ENCODE measurements at places on chromosomes 2 and 18.

DNA sequence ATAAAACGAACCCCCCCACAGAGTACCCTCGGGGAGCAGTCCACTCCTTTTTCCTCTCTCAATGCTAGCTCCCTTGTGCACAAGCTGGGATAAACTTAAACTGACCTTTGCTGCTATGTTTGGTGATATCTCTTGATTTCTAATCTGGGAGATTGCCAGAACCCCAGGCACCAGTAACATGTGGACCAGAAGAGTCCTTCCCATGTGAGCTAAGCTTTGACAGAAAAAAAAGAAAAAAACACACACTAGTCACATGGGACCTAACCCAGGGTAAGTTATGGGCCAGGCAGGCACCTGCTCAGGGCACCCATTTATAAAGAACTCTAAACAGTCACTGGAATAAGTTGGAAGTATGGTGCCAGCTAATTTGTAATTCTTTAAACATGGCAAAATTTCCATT lies 242.6 kb downstream of the EN1 start:
- no peak for DNase-seq

DNA sequence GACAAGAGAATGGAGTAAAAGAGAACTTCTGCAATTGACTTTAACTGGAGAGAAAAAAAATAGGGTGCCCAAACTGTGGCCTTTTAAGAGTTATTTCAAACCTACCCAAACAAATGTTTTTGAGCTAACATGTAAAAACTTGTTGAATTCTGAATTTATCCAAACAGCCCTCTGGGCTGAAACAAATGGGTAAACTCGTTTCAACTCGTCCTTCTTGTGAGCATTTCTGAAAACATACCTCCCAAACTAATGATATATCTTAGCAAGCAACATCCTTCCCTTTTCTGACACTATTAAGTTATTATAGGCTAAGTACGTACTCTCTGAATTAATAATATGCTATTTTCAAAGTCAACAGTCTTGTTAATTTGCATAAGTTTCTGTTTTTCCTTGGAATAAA lies 793.0 kb upstream of the ACVR2A start:
- no peak for DNase-seq

DNA sequence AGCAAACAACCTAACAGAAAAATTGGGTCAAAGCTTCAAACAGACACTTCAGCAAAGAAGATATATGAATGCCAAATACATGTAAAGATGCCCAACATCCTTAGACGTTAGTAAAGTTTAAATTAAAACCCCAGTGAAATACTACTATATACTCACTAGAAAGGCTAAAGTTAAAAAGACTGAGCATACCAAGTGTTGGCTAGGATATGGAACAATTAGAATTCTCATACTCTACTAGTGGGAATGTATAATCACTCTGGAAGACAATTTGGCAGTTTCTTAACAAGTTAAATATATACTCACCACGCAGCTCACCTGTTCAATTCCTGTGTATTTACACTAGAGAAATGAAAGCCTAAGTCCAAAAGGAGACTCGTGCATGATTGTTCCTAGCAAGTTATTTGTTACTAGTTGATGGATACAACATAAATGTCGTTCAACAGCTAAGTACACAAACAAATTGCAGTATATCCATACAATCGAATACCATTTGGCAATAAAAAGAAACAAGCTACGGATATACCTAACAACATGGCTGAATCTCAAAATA lies 183.7 kb upstream of the ZFP36L2 start:
- DNase-seq, result no peak

DNA sequence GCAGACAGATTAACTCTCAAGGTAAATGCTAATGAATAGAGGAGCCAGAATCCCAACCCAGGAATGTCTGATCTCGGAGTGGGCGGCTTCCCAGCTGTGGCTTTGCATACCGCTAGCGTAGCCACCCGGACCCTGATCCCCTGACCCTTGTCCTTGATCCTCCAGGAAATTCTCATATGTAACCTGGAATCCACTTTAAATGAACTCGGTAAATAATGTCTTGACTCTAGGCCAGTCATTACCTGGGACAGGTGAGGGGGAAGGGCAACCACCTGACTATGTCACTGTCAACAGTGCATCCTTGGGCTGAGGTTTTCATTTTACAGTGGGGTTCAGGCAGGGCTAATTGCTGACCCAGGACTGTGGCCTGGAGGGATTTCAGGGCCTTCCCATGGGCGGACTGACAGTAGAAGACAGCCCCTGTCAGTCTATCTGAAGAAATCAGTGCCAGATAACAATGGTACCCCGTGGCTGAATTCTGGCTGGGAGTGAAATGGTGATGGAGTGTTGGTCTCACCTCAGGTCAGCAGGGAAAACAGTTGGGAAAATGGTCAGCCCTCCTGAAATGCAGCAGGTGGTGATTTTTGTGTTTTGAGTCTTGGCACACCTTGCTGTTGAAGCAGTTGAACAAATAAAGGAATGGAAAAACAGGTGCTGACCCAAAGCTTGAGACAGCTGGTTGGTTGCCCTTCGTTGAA lies 9.6 kb downstream of the ACKR3 start:
- DNase-seq, result no peak

DNA sequence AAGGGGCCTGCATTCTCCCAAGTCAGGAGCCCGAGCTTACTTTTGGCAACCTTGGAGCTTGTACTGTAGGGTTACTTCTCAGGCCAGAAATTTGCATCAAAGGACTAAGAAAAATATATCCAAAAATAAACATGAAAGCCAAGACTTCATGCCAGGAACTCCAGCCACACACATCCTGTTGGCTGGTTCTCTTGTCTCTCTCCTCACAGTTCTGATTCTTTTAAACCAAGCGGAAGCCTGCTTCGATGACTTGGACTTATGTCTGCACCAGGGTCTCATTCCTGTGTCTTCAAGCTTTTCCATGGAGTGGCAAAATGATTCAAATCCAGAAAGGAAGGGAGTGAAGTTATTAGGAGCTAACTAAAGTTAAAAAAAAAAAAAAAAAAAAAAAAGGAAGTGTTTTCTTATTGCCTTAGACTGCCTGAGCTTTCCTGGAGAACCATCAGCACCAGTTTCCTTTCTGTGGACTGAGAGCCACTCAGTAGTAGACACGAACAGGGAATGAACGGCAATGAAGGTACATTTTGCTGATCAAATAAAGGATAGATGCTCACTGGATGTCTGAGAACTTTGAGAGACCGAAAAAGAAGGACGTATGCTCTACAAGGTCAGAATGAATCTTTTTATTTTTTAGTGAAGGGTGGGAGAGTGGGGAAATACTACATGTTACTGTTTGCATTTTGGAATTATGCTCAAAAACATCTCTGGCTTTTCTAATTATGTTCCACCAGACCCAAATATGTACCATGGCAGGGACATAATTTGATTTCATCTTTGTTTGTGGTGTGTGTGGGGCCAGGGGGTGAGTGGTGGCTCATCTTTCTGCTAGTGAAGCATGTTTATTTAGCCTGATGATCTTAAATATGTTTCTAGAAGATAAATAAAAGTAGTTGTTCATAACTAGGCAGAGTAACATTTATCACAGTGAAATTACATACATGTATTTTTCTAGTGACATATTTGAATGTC lies 86.0 kb downstream of the RAPGEF4 start:
- DNase-seq, result peak; percentile 27

DNA sequence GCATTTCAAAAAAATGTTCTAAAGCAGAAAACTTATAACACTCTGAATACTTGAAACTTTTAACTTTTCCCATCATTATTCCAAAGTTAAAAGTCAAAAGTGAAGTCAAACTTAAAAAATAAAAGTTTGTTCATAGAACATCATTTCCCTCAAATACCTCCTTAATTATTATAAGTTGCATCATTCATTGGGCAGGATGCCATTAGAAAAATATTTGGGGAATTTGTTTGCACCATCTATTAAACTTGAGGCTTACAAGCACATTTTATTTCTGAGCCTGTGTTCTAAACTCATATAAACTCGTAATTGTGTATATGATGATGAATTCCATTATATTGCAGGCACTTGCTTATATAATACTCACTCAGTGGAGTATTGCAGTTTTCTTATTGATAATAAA lies 588.0 kb upstream of the NRXN1 start:
- DNase-seq, result no peak

- DNase-seq, result no peak
These were observed 14.9 kb downstream of the STAT1 start for GRCh38 chr2:190999058-190999457.

- DNase-seq, result no peak
These were observed 3.0 kb downstream of the ADCY3 start for GRCh38 chr2:24917086-24917485.

DNA sequence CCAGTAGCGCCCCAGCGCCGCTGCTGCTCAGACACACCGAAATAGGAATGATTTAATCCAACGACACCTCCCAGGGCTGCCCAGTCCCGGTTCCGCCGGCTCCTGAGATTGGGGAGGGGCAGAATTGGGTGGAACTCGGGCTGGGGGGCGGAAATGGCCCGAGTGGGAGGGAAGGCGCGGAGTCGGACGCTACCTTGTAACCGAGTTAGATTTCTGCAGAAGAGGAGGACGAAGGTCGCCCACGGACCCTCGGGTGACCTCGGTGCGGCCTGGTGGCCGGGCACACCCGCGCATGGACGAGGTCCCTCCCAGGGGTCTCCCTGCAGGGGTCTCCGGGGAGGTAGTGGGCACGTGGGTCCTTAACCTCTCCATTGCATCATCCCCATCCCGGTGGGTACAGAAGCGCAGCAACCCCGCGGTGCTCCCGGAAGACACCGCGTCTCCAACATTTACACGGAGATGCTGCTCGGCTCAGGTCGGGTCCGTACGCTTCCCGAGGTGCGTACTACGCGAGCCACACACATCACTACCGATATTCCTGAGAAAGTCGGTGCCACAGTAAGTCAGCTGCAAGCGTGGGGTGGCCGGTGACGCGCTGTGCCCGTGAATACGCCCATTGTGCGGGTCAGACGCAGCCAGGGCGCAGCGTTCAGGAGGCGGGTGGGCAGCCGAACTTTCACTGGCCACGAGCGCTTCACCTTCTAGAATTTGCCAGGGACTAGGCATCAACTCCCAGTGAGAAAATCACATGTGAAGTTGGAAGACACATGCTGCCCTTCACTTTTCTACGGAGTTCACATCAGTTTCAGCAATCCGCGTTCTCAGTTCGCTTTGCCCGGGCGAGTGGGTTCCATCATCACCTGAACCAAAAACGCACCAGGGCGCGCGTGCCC lies 3.0 kb downstream of the ZNF516 start:
- DNase-seq, result peak; percentile 65

GRCh38 chr2:46481198-46482193 lies 2.1 kb downstream of the TMEM247 start:
- DNase-seq, result no peak

DNA sequence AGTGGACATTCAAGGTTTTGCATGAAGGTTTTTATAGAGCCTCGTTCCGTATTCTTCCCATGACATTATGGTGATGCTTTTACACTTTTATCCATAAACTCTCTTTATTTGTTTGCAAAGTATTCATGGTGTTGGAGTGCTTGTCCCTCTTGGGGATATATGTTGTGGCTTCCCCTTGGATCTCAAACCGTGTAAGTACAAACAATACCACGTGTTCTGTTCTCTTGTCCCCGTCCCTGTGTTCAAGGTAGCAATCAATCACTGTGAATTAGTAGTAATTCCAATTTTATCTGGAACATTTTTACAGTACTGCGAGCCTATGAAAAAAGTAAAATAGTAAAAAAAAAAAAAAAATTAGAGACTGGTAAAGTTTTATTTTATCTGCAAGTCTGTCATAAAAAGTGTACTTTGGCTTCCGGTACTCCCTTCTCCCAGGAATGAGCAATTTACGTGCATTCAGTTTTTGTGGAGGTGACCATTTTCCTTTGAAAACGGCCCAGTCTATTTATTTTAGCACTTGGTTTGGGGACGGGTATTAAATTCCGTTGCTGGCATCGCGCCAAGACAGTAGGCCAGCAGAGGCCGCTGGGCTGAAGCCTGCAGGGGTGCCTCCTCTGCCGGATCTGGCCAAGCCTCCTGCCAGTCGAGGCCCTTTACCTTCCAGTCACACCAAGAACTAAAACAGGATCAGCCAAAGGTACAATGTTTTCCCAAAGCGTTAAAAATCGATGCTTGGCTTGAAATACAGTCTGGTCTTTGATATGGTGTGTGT lies 175.7 kb downstream of the SOCS6 start:
- peak; percentile 74 for DNase-seq

DNA sequence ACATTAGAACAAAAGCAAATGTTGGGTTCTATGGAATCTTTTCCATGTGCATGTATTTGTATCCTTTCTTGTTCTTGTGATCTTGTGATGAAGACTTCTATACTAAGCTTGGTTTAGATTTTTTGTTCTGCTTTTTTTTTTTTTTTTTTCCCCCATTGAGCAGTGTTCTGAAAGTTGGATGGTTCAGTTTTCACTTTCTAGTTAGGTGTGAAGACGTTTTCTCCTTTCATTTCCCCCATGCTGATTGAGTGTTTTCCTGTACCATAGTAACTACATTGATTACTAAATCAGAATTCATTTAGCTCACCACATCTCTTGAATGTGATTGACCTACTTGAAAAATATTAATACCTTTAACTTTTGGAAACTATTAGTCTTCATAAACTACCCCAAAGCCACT lies 34.1 kb downstream of the NOP58 start:
- DNase-seq, result no peak

DNA sequence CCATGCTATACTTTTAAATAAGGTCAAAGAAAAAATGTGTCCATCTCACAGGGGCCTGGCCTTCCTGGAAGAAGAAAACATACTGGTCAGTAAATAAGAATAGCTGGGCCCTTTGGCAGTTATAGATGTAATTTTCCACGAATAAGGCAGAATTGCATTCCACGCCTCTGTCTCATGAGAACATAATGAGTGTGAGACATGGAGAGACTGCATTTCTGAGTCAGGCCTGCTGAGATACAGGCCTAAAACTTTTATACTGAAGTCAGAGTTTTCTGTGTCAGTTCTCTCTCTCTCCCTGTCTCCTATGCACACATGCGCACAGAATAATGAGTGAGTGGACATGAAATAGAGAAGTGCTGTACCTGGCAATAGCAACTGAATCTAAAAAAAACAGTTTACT lies 20.4 kb upstream of the IL1R1 start:
- peak; percentile 49 for DNase-seq

DNA sequence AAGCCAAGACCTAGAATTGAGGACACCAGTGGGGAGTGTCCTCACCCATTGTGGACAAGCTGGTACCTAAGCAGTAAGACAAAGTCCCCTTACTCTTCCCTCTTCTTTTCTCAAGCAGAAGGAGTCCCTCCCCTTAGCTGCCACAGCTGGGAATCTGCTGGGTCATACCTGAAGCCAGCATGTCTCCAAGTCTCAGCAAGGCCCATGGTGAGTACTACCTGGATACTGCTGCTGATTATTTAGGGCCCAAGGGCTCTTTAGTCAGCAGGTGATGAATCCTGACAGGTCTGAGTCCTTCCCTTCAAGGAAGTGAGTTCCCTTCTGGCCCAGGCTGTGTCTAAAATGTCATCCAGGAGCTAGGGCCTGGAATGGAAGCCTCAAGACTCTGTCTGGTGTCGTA lies 198.6 kb upstream of the STK17B start:
- no peak for DNase-seq

DNA sequence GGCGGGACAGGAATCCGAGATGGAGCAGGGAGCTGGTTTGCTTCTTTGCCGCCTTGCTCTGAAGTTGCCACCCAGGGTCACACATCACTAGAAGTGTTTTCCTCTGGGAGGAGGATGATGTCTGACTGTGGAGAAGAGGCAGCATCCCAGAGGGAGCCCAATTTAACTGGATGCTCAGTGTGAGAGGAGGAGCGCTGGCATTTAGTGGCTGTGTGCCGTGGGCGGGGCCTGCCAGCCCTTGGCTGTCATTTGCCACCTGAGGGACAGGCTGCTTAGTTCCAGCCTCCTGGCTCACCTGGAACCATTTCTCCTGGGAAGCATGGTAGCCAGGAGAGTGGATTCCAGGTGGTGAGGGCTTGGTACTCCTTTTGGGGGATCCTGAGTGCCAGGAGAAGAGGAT lies 9.6 kb downstream of the B3GNT2 start:
- DNase-seq, result no peak

All from femur (tissue), 1 donor.